GM13976 (cell line): ENCODE measurements at places on chromosomes 7 and 10.

DNA sequence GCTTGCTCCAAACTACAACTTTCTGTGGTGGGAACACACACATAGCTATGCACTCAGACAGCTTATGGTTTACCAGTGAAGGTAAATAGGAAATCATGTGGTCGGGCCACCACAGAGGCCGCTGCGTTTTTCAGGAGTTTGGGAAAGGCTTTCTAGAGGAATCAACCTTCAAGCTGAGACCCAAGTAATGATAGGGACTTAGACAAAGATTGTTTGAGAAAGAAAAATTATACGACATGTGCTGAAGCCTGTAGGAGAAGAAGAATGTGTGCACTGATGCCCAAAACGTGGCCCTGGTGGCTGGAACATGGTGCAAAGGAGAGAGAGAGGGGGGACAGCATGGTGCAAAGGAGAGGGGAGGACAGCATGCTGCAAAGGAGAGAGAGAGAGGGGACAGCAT, 61.2 kb upstream of the VIPR2 start:
- no peak for DNase-seq

GRCh38 chr7:74092321-74092963, 8.8 kb downstream of the LIMK1 start:
- peak; percentile 70 for DNase-seq

DNA sequence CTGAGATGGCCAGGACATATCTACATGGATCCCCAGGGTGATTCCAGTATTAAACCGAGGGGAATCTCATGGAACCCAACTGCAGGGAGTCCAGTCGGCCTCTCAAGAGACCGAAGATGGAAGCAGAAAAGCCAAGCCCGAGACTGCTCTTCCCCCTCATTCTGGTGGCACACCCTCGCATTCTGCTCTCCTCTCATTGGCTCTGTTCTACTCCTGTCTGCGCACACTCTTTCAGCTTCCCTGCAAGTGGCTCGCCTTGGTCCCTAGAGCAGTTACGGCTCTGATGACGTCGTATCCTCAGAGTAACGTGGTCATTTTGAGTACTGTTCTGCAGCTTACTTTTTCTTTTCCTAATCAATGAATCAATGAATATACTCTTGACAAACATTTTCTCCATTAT, 72.6 kb upstream of the RHEB start:
- DNase-seq: no peak

GRCh38 chr7:158264881-158265742, 322.5 kb downstream of the PTPRN2 start:
- DNase-seq: no peak

DNA sequence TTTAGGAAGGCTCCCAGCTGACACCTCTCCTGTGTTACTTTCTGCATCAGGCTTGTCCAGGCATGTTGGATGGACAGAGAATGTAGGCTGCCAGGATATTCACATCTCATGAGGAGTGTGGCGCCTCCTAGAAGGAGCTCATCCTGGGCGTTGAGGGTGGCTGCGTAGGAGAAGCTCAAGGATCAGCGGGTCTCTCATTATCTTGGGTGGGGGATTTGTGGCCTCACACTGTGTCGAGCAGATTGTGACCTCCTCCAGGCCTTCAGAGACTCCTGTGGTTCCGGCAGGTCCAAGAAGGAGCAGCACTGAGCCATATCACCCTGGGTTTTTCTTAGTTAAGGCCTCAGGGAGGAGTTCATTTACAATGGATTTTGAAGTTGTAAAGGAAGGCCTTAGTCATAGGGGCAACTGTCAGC, 8.7 kb upstream of the COBL start:
- no peak for DNase-seq

- DNase-seq: no peak
These were observed 70.9 kb downstream of the ATXN7L1 start for GRCh38 chr7:105805447-105806019.

DNA sequence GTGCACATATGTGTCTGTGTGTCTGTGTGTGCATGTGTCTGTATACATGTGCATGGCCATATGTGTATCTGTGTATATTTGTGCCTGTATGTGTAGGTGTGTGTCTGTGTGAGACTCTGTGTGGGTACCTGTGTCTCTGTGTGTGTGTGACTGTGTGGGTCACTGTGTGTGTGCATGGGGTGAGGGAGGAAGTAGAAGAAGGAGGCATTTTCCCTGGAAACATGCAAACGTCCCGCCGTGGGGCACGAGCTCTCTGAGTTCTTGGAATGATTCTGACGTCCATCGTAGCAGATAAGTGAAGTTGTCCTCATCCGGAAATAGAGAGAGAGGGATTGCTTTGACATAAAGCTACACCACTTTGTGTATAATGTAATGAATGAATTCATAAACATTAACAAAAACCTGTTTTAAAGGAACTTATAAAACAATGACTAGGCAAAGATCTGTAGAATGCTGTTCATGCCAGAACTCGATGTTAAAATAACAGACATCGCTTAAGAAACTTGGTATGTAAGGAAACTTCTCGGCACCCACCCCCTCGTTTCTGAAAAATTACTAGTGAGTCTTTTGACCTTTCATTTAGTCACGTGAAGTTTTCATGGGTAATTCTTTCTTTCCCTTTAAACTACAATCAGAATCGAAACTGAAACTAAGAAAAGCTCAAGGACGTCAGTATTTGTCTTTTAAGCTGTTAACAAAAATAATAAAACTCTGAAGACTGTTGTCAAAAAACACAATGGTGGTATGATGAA, 43.6 kb upstream of the KLF6 start:
- peak; percentile 74 for DNase-seq

DNA sequence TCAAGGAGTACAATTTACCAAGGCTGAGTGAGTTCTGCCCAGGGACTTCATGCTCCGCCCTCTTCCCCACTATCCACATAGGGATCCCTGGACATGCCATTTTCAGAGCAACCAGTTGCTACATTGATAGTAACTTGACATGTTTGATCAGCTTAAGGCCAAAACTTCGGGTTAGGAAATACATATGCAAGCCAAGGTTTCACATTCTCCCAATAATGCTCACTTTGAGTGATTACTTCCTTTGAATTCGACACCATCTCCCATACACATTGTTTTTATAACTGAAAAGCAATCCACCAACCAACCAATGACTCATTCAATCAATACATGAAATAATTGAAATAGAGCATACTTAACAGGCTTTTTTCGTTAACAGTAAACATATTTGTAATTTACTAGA, 137.9 kb downstream of the GLI3 start:
- DNase-seq: no peak

- DNase-seq: no peak
These were observed 72.8 kb downstream of the FGFR2 start for GRCh38 chr10:121525251-121526134.

DNA sequence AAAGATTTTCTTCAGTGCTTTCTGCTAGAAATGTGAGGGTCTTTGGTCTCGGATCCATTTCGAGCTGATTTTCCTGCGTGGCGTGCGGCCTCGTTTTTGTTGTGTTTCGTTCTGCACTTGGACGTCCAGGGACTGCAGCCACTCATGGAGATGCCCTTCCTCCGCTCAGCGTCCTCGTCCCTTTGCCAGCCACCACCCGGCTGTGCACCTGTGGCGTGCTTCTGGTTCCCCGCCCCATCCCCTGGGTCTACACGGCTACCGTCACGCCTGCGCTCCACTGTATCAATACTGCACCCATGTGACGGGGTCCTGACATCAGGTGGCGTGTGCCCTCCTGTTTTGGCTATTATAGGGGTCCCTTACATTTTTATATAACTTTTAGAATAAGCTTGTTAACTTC, 42.7 kb upstream of the NKX6-2 start:
- DNase-seq: no peak

DNA sequence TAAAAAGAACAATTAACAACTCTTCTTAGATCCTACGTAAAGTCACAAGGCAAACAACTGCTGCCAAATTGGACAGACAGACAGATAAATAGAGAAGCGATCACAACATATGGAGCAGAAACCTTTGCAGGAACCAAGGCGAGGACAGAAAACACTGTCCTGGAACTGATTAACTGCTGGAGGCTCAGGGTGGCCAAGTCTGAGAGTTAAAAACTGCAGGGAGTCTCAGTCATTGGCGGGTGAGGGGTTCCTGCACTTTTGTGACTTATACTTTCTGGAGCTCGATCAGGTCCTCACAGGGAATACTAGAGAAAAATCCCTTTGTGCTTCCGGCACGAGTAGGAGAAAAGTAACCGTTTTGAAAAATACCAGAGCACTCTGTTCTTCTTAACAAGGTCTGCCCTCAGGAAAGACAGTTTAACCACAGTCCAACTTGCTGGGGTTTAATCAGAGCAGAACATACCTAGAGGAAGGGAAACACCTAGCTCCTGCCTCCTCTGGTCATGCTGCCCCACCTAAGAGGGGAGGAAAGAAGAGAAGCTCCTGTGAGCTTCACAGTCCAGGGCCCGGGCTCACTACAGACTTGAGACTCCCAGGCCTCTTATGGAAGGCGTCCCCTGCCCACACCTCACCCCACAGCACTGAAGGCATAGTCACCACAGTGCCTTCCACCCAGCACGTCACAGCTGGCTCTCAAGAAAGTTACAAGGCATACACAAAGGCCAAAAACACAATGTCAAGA, 74.9 kb downstream of the LARP4B start:
- DNase-seq: no peak

- peak; percentile 69 for DNase-seq
These were observed 1.6 kb downstream of the SPOCK2 start for GRCh38 chr10:72086466-72087391.

- no peak for DNase-seq
These were observed 14.9 kb upstream of the ITGB1 start for GRCh38 chr10:32972929-32973328.

DNA sequence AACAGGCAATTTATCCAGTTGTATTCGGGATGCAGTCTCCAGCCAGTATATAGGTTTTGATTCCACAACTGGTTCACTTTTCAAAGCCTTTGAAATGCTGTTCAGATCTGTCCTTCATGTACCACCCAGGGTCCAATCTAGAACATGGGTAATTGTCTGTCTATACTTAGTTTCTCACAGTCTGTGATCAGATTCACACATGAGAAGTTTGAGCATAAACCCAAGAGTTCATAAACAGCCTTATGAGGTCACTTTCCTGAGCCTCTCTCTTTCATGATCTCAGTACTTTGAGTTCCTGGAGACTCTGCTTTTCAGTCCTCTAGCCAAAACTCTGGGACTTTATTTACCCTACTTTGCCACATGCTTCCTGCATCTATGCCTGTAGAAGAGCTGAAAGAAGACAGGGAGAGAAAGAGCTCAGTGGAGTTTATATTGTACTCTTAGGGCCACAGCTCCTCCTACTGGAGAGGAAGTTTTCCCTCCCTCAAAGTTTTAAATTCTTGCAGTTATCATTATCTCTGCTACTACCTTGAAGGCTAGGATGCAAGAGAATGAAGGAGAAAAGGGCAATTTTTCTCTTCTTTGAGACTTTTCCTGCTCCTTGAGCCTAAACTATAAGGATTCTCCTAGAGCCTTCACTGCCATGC, 172.0 kb downstream of the ZEB1 start:
- DNase-seq: no peak

DNA sequence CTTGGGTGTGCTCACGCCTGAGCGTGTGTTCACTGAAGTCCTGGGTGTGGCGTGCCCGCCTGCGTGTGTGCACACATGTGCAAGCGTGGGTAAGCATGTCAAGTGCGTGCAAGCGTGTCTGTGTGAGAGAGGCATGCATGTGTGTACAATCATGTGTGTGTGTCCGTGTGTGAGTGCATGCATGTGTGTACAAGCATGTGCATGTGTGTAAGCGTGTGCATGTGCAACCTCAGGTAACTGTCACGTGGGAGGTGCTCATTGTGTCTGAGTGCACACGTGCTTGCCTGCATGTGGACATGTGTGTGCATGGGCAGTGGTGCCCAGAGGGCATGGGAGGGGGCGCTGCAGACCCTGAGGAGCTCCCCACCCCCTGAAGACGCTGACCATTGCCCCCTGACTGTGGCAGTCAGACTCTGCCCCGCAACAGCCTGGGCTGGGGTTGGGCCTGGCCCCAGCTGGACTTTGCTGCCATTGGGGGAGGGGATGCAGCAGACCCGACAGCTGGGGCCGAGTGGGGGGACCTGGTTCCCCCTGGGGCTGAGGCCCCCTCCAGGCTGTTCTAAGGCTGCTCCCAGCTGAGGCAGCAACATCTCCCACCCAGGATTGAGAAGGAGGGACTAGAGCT, 88.1 kb downstream of the UNCX start:
- DNase-seq: no peak

GRCh38 chr7:47698386-47698785, 116.5 kb upstream of the TNS3 start:
- DNase-seq: no peak

- no peak for DNase-seq
These were observed 409.5 kb downstream of the SUGCT start for GRCh38 chr7:40544221-40544723.

DNA sequence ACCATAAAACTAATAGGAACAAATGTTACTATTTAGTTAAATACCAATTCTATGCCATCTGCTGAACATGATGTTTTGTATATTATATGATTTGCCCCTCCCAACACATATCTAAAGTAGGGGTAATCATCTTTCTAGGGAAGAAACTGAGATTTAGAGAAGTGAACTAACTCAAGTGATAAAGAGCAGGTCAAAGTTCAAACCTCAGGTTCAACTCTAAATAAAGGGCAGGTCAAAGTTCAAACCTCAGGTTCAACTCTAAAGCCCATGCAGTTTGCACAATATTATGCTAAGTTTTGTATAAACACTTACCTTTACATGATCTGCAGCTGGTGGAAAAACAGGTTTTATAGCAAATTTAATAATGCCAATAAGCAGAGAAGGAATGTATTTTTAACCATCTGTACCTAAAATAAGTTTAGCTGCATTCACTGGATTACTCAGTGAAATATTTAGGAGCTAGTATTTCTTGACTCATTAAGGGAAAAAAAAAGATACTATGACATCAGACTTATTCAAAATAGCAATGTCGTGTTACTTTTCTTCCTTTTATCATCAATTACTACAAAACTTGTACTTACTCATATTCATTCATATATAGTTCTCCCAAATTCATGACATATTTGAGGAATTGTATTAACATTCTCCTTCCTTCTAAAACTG, 1194.3 kb upstream of the CELF2 start:
- DNase-seq: no peak

GRCh38 chr7:158124671-158125079, 462.9 kb downstream of the PTPRN2 start:
- DNase-seq: no peak

DNA sequence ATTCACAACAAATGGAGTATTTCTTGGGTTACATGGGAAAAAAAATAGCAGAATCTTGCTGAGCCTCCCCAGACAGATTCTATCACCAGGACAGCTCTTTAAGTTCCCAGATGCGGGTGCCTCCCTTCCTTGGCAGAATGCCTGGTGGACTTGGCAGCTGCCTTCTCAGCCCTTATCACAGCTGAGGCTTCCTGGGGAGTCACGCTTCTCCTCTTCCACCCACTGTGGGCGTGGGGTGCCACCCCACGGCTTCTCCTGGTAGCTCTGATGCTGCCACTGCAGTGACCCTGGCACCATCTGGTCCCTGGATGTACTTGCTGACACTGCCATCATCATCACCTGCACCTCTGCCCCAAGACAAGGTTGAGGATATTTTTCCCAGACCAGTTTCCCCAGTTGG, 16.2 kb upstream of the NME8 start:
- peak; percentile 26 for DNase-seq

GRCh38 chr10:74824900-74825370, 1.5 kb upstream of the KAT6B start:
- DNase-seq: peak; percentile 72

- no peak for DNase-seq
These were observed 114.4 kb upstream of the GLI3 start for GRCh38 chr7:42351316-42351935.
